ENCODE measurements at places on chromosomes 7 and 10.

DNA sequence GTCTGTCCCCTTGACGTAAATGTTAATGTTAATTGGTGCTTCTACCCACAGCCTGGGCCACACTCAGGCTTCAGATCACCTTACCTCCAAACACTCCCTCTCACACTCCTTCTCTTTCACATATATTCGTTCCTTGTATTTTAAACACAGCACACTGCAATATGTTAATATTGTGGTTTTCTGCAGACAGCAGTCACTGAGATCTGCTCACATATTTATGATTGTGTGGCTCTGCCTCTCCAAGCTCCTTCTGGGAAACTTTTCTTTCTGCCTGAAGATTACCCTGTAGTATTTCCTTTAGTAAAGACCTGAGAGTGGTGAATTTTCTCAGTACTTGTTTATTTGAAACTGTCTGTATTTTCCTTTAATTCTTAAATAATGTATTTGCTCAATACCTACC, 104.7 kb downstream of the VWC2 start:
- DNase-seq = no peak

GRCh38 chr10:132291826-132292225, 15.9 kb downstream of the STK32C start:
- DNase-seq = no peak

DNA sequence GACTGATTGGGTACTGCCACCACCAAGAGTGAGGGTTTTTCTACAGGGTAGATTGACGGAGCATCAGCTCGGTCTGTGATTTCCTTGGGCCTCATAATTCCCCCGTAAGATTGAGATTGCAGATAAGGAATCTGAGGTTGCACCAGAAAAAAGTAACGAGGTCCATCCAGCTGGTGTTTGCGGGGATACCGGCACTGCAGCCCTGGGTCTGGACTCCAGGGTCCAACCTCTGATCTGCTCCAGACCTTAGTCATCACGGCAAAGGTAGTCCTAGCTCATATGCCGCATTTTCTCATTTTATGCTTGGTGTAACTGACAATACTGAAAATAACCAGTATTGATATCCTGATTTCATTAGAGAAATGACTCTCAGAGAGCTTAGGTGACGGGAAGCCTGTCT, 3.9 kb downstream of the CARD11 start:
- no peak for DNase-seq

DNA sequence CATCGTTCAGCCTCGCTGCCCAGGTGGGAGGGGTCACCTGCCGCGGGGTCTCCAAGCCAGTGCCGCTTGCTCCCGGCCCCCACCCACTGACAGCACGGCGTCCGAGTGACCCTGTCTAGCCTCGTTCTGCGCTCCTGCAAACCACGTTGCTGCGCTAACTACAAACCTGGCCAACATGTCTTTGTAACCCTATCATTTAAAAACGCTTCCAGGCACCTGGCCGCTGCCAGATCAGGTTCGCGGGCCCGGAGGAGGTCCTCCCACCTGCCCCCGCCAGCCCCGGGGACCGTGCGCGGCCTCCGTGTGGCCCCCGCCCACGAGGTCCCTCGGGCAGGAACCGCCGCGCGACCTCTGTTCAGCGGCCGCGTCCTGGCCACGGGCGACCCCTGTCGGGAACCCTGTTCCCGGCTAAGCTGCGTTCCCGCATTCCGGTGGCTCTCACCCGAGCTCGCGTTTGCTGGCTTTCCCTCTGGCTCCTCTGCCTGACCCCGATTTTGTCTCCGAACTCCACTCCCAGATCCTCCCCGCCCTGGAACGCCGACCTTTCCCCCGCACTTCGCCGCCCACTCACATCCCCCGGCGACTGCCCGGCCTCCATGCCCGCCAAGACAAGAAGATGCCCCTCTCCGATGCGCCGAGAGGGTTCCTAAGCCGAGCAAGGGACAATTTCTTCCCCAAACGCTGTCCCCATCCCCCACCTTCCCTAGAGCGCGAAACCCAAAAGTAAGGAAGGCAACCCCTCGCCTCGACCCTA, 2.4 kb downstream of the SFMBT2 start:
- peak; percentile 31 for DNase-seq

- no peak for DNase-seq
Measured at GRCh38 chr7:5683280-5683670, 98.2 kb downstream of the RNF216 start.

GRCh38 chr10:98404571-98405359, 10.2 kb downstream of the PYROXD2 start:
- no peak for DNase-seq

DNA sequence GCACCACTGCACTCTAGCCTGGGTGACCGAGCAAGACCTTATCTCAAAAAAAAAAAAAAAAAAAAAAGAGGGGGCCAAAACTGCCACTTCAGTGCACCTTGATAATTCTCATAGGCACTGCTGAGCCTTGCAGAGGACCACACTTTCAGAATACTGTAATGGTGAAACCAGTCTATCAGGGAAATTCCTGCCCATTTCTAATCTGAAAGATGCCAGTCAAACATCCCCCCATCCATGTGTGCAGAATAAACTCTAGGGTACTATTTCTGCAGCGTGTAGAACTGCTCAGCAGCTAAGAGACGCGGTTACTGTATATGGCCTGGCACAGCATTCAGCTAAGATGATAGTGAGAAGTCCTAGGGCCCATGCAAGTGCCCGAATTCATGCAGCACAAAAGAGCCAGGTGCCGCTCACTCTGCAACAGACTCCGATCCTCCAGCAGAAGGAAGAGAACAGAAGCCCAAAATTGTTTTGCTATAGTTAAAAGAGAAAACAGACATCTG, 286.8 kb upstream of the KLF14 start:
- no peak for DNase-seq

- DNase-seq = no peak
Measured at GRCh38 chr7:27631391-27631790, 31.3 kb downstream of the HIBADH start.

DNA sequence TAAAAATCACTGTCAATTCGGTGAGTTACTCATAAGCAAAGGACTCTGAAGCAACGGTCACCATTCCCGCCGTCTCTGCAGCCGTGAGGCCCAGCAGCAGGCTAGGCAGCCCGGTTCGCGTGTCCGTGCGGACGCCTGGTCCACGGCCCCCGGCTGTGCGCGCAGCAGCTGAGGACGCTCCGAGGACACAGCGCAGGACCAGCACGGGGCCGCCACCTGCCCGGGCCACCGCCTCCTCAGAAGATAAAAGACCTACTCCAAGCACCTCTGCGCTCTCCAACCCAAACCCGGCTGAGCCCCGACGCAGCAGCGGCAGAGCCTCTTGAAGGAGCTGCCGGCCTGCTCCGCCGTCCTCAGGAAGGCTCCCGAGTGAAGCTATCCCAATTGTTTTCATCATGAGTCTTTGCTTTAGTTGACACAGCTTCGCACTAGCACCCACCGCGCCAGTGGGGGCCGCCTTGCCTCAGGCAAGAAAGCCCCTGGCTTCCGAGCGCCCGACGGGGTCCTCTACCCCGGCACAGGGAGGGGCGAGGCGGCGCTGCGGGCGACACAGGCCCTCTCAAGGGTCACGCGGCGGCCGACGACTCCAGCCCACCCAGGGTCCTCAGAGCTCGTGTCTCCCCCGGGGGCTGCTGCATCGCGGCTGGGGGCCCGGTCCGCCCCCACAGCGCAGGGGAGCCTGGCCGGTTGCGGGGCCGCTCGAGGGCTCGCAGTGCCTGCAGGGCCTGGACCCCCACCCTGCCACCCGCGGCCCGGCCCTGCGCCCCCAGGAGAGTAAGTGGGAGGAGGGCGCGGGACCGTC, 16.9 kb upstream of the GPR146 start:
- DNase-seq = no peak

DNA sequence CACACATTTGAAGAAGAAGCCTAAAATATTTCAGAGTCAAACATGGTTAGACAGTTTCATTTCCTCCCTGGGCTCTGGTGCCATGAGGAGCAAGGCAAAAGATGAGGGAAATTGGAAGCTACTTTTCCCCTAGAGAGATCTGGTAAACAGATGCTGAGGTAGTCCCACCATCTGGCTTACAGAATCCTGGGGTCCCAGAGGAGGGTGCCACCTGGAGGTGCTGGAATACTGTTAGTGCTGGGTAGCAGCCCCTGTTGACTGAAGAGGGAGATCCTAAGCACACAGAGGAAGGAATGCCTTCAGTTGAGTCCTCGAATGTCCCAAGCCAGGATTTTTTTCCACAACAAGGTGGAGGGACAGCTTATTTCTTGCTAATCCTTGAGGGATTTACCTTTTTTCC, 160.1 kb downstream of the FZD1 start:
- peak; percentile 9 for DNase-seq

- no peak for DNase-seq
Measured at GRCh38 chr7:83751217-83751616, 102.3 kb upstream of the SEMA3E start.

All from cerebellar cortex (tissue), 1 donor.